Effector CD8-positive, alpha-beta T cell (primary cell): ENCODE measurements at places on chromosomes 3 and 15.

DNA sequence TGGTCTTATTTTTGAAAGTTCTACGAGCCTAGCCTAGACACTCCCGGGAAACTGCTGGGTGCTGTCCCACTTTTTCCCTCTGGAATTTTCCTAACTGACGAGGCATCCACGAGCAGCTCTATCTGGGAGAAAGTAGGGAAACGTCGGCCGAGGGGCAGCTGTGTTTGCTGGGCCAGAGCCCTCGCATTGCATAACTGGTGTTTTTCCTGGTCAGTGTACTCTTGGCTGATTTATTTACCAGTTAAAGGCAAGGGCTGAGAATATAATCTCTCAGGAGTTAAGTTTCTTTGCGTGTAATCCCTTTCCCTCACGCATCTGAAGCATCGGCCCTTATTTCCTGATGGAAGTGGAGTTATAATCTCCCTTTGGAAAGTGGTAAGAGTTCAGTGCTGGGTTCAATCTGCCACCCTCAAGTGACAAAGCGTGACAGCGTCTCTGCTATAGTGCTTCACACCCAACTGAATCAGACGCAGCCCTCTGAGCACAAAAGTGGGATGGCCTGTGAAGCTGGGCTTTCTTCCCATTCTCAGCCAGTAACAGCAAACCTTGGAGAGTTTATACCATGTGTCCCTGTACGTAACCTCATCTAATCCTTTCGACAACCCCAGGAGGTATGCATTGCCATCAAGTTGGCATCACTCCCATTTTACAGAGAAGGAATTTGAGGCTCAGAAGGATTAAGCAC is 311.5 kb downstream of the RORA start:
- no peak for DNase-seq

DNA sequence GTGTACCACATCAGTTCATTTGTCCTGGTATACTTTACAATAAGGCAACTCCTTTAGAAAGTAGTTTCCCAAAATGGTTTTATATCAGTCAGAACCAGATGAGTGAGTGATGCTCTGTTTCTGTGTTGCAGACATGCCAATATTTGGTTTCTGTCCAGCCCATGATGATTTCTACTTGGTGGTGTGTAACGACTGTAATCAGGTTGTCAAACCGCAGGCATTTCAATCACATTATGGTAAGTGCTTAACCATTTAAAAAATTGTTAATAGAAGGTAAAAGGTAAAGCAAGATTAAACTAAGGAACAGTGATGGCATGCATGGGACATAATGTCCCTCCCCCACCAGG is 40.0 kb upstream of the SCAANT1 start:
- no peak for DNase-seq

DNA sequence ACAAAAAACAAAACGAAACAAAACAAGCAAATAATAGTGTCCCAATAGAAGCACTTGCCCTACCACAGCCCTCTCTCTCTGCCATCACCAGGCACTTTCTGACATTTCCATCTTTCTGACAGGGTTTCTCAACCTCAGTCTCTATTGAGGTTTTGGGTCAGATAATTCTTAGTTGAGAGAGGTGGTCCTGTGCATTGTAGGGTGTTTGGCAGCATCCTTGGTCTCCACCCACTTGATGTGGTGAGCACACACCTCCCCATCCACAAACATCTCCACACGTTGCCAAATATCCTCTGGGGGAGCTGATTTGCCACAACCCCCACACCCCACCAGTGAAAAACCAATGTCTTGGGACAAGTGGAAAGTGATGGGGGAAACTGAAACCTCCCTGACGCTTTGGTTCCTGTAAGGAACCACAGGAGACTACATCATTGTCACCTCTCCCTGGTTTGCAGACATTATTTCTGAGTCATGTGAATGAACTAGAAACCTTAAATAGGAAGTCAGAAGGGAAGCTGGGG is 733.7 kb upstream of the CFAP20DC start:
- DNase-seq: no peak

DNA sequence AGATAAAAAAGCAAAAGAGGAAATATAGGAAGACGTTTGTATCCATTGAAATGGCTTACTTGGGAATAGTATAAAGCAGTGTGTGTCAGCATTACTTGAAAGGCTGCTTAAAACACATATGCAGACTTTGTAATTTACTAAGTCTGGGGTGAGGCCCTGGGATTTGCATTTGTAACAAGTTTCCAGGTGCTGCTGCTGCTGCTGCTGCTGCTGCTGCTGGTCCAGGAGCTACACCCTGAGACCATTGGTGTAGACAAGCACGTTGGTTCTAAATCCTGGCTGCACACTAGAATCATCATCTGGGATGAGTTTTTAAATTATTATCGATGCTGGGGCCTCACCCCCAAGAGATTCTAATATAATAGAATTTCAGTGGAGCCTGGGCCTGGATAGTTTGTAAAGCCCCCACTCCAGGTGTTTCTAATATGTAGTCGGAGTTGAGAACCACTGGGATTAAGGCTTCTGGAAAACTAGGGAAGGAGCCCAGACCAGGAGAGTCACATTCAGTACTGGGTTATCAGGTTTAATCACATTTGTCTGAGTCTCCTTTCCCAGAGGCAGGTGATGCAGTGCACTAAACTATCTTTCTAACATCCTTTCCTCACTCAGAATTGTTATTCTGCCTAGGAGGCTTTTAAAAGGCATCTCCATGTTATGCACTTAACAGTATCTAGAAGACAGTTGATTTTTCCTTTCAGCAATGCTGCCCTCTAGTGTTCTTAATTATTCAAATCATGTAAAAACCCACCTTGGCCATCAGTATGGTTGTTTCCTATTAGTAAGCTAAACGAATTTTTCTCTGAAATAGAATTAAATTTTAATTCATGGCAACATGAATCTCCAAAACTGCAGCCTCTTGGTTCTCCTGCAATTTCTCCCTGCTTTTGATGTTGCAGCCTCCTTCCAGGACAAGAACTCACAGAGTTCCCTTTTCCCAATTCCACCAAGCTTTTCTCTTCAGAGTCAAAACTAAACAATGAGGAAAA is 45.4 kb downstream of the SSR3 start:
- DNase-seq: no peak

DNA sequence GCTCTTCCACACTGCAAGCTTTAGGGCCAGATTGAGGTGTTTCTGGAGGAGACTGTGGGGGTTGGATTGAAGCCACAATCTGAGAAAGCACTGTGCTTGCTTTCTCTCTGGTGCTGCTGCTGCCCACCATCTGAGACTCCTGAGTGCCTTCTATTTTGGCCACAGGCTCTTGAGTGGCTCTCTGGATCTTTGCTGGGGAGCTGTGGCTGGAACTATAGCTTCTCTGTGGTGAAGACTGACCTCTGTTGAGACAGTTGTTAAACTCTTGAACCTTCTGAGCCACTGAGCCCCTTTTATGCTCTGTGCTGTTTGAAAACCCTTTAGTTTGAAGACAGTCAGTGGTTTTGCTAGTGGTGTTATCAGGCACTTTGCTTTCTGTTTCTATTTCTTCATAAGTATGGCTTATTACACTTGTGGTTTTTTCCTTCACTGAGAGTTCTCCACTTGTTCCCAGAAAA is 108.7 kb upstream of the TSPAN3 start:
- no peak for DNase-seq

DNA sequence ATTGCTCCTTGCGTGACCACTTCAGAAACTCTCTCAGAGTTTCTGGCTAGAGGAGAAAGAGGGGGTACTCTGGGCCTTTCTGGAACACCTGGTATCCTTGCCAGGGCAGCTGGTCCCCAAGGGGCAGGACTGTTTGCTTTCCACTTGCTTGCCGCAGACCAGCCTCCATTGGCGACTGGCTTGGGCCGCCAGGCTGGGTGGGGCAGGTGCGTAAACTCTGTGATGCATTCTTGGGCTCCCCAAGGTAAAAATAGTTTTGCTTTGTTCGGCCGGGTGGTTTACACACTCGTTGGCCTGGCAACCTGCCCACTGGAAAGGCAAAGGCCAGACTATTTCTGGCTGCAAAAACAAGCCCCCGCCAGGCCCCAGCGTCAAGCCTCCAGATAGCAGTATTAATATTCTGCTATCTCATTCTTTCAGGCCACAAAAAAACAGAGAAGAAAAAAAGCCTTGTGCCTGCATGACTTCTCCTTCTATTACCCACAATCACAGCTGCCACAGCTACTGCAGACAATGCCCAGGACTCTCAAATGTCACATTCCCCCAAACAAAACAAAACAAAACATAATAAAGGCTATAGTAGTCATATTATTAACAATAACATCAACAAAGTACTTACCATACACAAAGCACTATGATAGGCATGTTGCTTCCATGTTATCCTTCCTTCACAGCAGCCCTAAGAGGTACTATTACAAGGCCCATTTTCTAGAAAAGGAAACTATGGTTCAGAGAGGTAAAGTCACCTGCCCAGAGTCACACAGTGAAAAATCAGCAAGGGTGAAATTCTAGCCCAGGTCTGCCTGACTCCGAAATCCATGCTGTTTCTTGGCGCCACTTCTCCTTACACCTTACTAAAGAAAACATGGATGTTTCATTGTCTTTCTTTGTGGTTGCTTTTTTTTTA is 14.0 kb upstream of the SSUH2 start:
- DNase-seq: no peak

DNA sequence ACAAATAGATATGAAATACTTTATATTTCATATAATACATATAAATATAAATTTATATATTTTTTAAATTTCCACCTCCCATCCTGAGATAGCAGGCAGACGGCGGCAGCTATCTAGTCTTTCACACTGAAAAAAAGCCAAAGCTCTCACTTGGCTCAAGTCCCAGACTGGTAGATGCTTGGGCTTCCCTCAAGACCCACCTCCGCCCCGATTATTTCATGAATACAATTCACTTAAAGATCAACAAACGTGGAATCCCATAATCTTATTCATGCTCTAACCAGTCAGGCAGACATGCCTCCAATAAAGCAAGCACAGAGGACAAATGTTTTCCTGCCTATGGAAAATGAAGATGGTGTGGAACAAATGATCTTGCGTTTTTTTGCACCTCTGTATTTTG is 275.9 kb upstream of the NR2F2 start:
- DNase-seq: no peak

GRCh38 chr3:85979034-85979433 is 1011.9 kb downstream of the VGLL3 start:
- no peak for DNase-seq

GRCh38 chr3:98733812-98734281 is 29.3 kb upstream of the ST3GAL6 start:
- DNase-seq: no peak

DNA sequence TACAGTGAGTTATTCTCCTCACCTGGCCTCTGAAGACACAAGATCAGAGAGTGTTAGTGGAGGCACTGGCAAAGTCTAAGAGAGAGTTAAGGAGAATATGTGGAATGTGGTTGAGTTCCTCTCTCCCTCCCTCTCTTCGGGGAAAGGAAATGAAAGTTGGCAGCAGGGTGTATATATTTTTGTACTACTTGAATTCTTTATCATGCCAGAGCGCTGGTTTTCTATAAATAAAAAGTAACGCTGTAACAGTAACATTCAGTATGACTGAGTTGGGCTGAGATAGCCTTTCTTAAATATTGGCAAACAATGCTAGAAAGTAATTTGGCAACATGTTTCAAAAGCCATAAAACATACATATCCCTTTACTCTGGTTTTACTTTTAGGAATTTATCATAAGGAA is 77.5 kb upstream of the TNFAIP8L3 start:
- no peak for DNase-seq

DNA sequence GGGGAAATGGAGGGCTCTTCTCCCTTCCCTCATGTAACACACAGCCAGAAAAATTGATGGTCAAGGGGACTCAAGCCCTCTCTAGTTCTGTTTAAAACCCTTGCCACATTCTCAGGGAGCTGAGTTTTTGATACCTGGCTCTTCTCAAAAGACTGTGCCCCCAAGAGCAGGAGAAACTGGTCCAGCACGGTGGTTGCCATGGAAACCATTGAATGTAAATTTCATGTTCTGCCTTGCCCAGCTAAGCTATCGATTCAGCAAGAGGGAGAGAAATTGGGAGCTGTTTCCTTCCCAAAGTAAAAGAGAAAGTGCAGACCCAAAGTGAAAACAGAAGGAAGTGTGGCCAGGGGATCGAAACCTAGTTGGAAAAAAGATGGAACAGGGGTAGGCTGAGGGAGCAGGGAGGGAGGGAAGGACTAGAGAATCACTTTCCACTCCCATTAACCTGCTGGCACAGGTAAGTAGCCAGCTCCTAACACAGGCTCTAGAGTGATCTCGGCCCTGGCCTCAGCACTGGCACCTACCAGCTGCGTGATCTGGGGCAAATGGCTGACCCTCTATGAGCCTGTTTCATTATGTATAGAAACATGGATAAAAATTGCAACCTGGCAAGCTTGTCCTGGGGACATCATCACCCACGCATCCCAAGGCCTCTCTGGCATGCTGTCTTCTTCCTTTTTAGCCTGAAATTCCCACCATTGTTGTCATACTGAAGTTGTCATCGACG is 140.9 kb downstream of the TPRA1 start:
- DNase-seq: no peak

DNA sequence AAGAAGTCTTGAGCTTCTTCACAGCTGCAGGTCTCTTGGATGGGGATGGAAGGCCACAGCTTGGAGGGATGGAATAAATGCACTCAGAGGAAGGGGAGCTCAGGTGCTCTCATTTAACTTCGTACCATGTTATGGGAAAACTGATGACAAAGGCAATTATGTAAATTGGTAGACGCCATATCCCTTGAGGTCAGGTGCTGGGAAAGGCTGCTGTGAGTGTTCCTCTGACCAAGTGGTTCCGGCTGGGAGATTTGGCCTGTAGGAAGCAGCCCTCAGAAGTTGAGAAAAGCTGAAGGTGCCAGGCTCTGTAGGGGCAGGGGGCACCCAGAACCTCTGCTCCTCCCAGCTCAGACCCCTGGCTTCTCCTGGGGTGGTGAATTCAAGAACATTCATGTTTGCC is 47.1 kb downstream of the FAH start:
- DNase-seq: no peak

DNA sequence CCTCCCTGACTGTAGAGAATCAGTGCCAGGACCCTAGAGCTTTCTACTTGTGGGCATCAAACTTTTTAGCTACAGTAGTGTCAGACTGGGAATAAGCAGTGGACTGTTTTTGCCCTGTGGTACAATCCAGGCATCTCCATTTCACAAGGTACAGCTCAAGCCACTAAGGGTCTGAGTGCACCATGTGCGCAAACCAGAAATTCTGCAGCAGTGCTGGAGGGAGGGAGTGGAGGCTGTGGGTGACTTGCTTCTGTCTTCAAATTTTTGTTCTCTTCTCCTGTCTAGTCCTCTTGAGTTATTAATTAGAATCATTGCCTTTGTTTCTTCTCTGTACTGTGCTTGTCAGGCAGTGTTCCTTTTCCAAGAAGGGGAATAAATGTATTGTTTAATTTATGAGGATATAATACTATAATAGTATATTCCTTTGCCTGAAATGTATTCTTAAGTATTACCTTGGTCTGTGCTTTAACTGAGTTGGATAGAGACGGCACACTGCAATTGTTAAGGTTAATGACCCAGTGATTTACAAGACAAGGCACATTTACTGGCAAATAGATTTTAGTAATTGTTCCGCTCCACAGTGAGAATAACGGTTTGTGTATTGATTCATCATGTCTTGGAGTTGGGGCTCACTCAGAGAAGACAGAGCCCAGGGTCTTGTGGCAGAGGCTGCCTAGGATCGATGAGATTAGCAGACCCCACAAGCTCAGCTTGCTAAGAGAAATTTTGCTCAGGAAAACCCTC is 390.6 kb upstream of the CFAP20DC start:
- no peak for DNase-seq

GRCh38 chr3:137348936-137349335 is 391.2 kb downstream of the IL20RB start:
- no peak for DNase-seq
